ENCODE measurements at places on chromosomes 7 and 10. TPM values are rescaled to one million over a fixed set of nuclear protein-coding genes. Genes with fewer than 3 reads are reported as not detected.
A peak's percentile ranks its signal among the peaks of the same experiment; 100 is the strongest.

DNA sequence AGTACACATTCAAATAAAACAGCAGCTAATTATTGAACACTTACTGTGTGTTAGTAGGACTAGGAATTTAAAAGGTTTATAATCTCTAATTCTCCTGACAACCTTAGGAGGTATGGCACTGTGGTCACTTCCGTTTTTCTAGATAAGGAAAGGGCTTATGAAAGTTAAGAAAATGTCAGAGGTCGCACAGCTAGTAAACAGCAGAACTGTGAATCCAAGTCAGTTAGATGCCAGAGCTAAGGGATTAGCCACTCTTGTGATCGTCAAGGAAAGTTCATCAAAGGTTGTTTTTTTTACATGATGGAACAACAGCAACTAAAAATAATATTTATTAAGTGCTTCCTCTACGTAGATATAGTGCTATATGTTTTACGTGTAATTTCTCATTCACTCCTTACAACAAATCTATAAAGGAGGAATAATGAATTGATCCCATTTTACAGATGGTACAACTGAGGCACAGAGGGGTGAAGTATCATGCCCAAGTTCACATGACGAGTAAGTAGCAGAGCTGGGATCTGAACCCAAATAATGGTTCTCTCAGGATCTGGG lies 84.9 kb downstream of the NAMPT start:
- no peak for DNase-seq

DNA sequence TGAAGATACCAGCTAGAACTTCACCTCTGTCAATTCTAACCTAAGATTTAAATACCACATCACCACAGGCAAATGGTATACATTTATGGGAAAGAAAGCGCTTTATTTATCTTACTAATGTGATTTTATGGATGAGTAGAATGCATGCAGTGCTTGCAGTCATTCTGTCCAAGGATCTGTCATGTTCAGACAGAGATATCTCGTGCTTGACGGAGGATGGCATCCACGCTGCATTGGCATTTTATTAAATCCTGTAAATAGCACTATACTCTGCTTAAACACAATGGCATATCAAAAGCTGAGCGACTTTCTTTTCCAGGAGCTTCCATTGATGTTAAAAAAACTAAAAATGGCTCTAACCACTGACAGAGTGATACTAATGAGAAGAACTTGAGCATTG lies 133.7 kb upstream of the CAV2 start:
- DNase-seq: no peak

The KCNMA1 gene
- total RNA-seq: 13.0 TPM

DNA sequence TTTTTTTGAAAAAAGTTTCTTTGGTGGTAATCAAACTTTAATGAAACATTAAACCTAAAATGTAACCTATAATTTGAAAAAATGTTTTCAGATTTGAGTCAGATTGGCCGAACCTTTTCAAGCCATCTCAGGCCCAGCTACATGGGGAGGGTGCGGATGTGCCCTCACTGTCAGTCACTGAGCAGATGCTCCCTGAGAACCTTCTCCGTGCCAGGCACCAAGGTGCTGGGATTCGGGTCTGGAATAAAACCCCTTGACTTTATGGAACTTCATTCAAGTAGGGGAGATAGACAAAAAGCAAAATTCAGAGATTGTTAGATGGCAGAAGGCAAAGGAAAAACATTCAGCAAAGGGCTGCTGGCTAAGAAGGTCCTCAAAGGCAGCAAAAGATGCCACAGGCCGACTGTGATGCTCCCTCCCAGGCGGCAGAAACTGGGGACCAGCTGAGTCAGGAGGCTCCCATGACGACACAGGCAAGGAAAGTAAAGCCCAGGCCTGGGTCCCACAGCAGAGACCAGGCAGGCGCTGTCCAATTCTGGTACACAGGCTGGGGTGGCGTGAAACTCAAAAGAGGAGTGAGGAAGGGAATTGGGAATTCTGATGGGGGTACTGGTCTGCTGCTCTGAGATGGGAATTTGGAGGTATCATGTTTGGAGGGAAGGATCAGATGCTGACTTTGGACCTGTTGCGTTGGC lies 82.2 kb upstream of the DDC start:
- DNase-seq: no peak

DNA sequence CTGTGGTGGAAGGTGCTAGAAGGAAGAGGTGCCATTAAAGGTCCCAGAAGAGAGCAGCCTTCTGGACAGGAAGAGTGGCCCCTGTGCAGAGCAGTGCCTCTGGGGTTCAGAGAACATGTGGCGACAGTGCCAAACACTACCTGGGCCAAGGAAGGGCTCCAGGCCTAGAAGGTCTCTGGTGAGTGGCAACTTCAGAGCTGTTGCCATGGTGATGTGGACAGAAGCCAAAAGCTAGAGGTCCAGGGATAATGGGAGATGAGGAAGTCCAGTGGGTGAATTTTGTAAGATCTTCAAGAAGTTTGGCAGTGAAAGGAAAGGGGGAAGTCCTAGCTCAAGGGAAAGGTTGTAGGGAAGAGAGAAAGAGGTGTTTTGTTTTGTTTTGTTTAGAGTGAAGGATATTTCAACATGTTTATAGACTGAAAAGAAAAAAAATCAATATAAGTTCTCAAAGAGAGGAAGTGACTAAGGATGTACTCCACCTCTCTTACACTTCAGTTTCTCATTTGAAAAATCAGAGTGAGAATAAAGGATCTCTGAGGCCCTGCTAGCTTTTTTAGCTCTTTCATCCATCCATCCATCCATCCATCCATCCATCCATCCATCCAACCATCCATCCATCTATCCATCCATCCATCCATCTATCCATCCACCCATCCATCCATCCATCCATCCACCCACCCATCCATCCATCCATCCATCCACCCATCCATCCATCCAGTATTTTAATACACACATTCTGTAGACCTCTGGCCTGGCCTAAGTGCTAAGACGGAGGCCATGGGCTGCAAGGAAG lies 77.1 kb upstream of the DUSP5 start:
- no peak for DNase-seq

DNA sequence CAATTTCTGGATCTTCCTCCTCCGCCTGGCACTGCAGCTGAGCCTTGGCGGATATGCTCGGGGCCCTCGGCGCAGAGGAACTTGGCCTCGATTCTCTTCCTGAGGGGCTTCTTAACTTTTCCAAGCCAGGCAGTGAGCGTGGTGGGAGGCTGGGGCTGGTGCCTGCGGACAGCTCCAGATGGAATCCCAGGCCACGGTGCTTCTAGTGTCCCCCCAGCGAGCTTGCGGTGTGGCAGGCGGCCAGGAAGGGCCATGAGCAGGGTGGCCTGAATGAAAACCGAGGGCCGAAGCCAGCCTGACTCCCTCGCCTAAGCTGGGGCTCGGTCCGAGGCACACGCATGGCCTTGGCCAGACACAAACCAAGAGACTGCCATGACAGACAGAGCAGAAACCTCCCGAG lies 31.3 kb downstream of the RCC1L start:
- no peak for DNase-seq

The SKAP2 gene
- 40.1 TPM for total RNA-seq

DNA sequence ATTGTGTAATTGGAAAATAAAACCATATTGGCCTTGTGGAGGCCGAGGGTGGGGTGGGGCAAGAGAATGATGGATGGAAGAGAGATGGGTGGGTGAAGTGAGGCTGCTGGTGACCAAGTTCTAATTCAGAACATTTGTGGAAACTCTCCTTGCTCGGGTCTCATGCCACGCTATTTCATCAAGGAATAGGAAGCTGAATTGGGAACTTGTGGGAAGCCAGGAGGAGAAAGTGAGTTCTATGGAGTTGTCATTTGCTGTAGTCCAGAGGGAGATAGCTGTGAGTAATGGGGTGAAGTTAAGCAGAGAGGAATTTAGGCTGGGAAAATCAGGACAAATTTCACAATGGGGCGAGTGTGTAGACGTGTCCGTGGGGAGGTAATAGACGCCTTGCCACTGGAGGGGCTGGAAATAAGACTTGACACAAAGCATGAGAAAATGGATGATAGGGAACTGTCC lies 339.2 kb downstream of the LRMDA start:
- DNase-seq: no peak

- peak; percentile 81 for DNase-seq
Observed at GRCh38 chr10:97714401-97715258, 1.1 kb downstream of the MARVELD1 start.
